ENCODE measurements at places on chromosomes 1 and 21.

- peak; percentile 14 for DNase-seq
Observed at GRCh38 chr1:234111458-234112142, 207.1 kb downstream of the SLC35F3 start.

- DNase-seq, result no peak
Observed at GRCh38 chr1:70495370-70495769, 84.3 kb downstream of the CTH start.

- DNase-seq, result no peak
Observed at GRCh38 chr1:33036051-33036525, 595 bp downstream of the AK2 start.

- DNase-seq, result no peak
Observed at GRCh38 chr1:6396998-6397397, 3.4 kb upstream of the ACOT7 start.

DNA sequence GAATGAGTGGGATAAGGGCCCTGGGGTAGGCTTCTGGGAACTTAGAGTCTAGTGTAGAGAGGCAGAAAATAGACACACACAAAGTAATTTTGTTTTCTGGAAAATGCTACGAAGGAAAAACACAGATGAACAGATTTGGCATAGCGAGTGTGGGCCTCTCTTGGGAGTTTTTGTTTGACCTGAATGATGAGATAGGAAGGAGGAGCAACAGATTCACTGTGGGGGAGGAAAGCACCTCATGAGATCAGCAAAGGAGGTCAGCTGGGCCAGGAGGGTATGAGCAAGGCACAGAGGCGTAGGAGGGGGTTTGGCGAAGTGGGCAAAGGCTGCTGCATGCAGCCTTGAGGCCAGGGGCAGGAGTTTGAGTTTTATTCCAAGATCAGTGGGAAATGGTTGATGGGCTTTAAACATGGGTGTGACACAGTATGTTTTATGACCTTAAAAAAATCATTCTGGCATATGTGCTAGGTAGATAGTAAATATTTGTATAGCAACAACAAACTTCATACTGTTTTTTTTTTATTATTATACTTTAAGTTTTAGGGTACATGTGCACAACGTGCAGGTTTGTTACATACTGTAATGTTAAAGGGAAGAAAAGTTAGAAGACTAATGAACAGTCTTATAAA lies 57.9 kb downstream of the FGGY start:
- peak; percentile 29 for DNase-seq

DNA sequence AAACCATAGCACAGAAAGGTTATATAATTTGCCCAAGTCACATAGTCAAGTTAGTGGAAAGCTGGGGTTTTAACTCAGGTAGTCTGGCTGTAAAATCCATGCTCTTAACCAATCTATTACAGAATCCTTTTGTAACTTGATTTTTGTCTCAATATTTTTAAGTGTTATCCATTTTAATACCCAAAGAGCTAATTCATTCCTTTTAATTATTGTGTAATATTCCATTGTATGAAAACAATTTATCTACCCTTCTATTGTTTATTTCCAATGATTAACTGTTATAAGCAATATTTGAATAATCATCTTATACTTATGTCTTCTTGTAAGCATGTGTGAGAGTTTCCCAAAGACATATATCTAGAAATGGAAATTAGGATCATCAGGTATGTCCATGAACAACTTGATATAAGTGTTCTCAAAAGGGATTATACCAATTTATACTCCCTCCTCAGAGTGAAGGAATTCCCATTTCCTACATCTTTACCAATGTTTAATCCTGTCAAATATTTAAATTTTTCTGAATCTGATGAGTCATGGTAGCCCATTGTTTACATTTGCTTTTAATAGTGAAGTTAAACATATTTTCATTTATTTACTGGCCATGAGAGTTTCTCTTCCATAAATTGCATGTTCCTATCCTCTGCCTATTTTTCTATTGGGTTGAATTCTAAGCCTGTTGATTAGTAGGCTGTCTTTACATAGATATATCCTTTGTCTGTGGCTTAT lies 13.9 kb downstream of the TEX50 start:
- no peak for DNase-seq

DNA sequence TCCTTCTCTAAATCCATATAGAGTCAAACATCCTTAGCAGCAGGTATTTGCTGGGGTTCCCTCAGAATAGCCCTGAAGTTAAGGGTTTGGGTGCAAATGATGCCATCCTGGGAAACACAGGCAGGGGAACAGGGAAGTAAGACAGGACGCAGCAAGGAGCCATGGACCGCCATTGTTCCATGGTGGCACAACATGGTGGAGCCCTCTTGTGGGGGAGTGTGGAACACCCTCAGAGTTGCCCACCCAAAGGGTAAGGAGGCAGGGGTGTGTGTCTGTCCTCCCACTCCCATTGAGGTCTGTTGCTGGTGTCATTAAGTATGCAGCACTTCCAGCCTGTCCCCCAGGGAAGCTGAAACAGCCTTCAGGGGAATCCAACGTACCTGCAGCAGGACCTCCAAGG lies 20.4 kb upstream of the RCAN1 start:
- DNase-seq, result no peak

DNA sequence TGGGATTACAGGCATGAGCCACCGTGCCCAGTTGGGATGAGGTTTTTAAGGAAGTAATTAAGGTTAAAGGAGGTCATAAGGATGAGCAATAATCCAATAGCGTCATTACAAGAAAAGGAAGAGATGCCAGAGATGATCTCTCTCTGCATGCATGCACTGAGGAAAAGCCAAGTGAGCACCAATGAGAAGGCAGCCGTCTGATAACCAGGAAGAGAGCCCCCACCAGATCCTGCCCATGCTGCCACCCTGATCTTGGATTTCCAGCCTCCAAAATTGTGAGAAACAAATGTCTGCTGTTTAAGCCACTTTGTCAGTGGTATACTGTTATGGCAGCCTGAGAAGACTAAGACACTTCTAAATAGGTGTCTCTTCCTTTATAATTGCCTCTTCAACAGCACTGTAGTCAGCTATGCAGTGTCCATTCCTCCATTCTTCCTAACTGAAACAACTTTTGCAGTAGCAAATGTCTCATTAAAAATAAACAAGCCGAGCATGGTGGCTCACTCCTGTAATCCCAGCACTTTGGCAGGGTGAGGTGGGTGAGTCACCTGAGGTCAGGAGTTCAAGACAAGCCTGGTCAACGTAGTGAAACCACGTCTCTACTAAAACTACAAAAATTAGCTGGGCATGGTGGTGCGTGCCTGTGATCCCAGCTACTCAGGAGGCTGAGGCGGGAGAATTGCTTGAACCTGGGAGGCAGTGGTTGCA lies 216.2 kb upstream of the RUNX1 start:
- peak; percentile 86 for DNase-seq

GRCh38 chr1:59682396-59683080 lies 132.2 kb upstream of the HOOK1 start:
- no peak for DNase-seq

DNA sequence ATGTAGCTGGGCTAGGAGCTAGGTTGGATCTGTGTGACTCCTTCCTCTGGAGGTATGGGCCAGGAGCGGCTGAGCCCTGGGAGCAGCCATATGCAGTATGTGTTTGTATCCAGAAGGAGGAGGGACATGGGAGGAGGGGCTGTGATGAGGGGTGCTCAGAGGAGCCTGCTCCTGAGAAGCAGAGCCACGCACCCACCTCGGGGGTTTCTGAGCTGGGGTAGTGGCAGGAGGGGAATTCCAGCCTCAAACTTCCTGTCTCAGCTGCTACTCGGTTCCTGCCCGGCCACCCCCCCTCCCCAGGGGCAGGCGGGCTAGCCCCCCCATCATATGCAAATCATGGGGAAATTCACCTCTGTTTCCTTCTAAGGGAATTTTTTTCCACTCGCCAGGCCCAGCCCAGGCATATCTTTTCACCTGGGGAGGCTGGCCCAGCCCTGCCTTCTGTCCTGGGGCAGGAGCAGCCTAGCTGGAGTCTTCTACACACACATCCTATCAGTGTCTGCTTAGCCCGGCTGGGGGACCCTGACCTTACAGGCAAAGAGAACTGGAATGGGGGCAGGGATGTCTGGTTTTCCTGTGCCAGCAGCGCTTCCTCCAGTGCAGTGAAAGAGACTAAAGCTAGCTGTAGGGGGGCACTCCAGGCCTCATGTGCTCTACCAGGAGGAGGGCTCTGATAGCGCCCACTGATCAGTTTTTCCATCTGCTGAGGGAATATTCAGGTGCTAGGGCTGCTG lies 3.0 kb downstream of the ZC3H12A start:
- DNase-seq, result peak; percentile 50

DNA sequence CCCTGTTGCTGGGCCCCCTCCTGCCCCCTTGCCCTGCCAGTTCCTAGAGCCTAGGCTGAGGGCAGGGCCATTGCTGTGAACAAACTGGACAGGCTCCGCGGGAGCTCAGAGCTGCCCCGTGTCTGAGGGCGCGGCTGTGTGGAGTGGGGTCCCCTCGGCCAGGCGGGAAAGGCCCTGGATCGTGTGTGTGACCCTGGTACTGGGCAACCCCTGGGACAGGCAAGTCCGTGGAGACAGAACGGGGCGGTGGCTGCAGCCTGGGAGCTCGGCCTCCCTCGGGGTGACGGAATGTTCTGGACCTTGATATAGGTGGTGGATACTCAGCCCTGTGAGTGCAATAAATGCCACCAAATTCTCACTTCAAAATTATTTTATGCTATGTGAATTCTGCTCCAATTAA lies 27.7 kb upstream of the C1orf159 start:
- no peak for DNase-seq

GRCh38 chr1:180250883-180251509 lies 20.9 kb downstream of the LHX4 start:
- DNase-seq, result no peak

DNA sequence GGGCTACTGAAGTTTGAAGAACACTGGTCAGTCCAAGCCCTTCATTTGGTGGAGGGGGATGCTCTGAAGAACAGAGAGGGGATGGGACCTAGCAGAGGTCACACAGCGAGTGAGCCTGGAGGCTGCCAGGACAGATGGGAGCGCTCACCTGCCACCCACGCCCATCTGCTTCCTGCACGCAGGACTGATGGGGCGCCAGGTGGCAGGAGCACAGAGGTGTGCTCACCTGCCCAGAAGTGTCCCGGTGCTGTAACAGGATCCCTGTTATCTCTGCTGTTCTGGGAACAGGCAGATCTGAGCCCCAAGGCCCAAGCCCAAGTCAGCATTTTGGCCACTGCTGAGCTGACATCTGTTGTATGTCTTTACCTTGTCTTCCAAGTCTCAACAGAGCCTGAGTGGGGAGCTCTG lies 40.5 kb downstream of the EPHB2 start:
- DNase-seq, result no peak

DNA sequence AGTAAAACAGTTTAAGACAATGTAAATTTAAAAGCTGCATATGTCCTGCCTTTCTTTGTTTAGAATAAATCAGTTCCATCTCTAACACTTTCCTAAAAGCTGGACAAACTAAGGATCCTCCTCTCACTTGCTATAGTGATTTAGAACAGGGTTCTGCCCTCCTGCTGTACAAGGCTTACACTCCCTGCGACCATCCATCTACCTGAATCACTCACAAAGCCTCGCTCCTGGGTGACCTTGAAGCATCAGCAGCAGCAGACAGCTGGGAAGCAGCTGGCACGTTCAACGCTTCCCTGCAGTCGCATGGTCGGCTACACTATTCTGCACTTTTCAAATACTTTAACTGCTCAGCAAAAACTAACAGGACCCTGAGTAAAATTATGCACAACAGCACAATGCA lies 128.0 kb downstream of the NTPCR start:
- DNase-seq, result no peak

GRCh38 chr1:226697151-226697928 lies 41.7 kb downstream of the ITPKB start:
- DNase-seq, result peak; percentile 83

DNA sequence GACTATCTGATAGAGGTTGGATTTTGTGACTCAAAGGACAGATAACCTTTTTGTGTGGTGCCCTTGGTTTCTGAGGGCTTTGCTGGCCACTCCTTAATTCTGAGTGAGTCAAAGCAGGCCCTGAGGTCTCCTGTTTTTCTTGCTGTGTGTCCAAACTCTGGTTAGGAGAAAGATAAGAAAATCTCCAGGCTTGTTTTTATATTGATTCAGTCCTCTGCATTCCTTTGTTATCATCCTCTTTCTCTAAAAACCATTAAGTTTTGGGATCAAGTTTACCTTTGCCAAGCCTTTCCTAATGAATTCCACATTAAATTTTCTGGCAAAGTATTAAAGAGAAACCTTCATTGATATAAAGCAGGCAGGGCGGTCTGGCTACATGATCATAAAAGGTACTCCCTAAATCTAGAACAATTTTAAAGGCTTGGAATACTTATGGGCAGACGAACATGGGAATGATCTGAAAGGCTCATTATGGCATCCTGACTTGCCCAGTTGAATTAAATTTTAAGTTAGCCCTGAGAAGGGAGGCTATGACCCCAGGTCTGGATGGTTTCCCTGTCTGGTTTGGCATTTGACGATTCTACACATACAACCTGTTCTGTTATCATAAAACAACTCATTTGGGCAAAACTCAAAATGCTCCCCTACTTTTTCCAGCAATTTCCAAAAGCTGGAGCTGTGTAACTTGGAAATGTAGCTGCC lies 20.8 kb downstream of the ZBTB8B start:
- DNase-seq, result no peak

DNA sequence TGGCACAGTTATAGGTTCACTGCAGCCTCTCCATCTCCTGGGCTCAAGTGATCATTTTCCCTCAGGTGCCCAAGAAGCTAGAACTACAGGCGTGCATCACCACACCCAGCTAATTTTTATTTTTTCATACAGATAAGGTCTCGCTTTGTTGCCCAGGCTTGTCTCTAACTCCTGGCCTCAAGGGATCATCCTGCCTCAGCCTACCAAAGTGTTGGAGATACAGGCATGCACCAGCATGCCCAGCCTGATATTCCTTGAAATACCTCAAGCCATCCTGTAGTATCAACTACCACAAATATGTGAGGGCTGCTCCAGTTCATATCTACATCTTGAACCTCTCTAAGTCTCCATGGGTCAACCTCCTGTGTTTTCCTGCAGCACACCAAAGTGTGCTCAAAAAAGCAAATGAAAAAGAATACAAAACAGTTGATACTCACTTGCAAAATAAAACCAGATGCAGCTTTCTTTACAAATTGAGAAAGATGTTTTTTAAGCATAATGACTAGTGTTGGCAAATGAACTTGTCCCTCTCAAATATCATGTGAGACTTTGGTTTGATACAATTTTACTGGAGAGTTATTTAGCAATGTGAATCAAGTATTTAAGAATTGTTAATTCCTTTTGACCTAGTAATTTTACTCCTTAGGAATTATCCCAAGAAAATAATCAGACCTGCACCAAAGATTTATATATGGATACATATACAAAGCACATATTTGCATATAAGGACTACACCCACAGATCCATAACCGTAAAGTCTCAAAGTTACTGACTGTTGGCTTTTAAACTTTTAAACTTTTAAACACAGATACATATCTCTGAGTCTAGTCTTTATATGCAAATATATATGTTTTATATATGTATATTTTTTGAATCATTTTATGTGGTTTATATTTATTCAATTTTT lies 197.7 kb downstream of the NRIP1 start:
- no peak for DNase-seq

GRCh38 chr21:44874497-44875315 lies 1.2 kb upstream of the PTTG1IP start:
- peak; percentile 39 for DNase-seq

- peak; percentile 72 for DNase-seq
Observed at GRCh38 chr1:171654201-171654941, 1.9 kb upstream of the MYOC start.

All from cardiac fibroblast (primary cell).